ENCODE measurements at places on chromosomes 16 and 17.

DNA sequence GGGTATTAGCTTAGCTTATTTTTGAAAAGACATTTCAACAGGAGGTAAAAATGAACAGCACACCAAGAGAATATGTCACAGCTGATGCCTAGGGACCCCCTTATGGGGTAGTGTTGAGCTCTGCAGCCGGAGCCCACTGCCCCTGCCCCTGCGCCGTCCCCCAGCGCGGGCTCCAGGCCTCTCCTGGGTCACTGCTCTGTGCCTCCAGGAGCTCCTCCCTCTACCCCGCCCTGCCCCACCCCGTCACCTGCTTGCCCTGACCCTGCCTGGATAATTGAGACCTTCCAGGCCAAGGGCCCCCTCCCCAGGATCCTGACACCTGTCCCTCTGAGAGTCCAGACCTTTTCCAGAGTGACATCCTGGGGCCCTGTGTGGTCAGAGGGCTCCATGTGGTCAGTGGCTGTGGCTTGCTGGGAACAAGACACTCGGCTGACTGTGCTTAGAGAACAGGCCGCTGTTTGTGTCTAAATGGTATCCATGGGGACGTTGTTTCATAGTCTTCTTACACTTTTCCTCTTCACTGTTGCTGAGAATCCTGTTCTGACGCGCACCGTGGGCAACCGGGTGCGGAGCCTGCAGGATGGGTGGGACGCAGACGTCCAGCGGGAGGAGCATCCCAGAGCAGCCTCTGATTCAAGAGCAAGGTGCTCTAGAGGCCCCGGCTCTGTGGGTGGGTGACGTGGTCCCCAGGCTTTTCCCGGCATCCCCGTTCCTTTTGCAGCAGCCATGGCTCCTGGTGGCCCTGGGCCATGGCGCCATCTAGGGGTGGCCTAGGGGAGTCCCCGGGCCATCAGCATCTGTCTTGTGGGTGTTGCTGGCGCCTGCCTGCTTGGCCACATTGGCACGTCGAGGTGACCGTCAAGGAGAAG, 20.0 kb upstream of the WFIKKN1 start:
- DNase-seq, result no peak

- DNase-seq, result no peak
These were observed 74.8 kb upstream of the SALL1 start for GRCh38 chr16:51225878-51226277.

DNA sequence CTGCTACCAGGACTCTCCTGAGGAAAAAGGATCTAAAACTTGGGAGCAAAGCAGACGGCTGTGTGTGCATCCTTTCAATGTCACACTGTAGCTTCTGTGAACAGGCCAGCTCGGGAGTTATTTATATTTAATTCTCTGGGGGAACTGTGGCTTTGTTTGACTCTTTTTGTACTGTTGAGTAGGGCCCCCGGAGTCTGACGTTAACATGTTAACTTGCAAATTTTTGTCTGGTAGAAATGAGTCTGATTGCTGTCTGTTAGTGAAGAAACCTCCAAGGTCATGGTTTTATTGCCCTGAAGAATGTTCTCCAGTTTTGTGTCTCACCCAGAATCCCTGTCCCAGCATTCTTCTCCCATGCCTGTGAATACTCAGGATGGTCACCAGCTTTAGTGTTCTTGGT, 14.2 kb upstream of the KCNG4 start:
- DNase-seq, result no peak

DNA sequence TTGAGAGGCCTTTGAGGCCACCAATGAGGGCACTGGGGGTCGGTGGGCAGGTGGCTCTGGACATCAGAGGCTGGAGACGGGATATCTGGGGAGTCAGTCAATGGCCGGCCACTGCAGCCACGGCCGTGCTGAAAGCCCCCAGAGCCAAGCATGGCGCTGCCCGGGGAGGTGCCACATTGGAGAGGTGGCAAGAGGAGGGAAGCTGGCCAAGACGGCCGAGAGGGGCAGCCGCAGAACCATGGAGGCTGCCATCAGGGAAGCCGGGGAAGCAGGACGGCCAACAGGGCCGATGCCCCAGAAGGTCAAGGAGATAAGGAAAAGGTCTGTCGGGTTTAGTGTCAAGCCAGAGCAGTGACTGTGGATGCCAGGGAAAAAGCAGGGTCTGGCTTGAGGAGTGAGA, 9.8 kb downstream of the RTN4RL1 start:
- DNase-seq, result no peak

DNA sequence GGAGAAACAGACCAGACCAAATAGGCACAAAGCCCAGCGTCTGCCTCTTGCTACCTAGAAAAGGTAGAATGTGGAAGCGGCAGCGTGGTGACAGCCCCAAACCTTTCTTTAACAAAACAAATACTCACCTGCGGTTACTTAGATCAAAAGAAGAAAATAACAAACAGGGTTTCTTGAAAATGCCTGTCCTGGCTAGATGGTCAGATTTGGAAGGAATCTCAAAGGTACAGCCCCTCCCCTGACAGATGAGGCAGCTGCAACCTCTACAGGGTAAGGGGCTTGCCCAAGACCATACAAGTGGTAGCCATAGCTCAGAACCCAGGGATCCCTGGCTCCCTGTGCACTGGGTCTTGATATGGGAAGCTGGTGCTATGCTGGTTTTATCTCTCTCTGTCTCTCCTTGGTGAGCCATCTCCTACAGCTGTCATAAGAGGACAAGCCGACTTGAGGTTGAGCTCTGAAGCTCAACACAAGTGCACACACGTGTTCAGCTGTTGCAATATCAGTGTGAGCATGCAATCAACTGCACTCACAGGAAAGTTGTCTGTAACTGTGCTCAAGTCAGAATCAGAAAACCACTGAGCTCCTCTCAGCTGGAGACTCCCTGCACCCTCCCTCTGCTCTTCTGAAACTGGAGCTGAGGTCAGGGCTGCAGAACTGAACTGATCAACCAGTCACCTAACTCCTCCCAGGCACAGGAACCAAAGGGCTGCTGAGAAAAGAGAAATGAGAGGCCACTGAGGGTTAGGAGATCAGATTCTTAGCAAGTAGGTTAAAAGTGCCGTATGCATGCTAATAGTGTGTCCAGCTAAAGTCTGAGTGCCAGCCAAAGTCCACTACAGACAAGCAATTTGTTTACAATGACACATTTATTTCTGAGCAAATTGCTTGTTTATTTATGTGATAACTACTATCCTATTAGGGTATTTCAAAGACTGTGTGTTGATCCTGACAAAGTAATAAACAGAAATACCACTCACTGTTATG, 6.1 kb upstream of the RNF157 start:
- DNase-seq, result no peak

DNA sequence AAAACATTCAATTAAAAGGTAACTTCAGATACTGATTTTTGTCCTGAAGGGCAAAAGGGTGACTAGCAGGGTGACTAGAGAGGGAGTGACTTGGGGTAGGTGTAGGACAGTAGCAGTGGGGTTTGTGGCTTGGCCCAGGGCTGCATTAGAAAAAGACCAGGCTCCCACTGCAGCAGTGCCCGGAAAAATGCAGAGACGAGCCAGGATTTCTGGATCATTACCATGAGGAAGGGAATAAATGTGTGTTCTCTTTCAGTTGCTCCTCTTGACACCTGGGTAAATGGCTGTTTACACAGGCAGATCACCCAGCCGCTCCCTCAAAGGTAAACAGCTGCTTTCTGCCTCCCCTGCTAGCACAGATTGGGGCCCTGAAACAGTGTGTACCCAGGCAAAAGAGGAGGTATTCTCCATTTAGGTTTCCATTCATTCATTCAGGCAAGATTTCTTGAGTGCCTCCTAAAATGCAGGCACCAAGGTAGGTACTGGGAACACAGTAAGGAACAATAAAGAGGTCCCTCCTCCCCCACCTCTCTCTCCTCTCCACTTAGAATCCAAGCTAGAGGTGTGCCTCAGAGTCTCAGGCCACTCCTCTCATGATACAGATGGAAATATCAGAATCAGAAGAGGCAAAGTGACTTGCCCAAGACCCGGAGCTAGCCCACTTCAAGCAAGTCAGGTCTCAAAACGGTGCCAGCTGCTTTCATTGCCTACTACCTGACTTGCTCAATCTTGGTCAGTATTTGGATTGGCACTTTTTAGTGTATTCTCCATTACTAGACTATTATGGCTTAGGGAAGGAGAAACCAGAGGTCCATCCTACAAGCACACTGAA, 15.2 kb upstream of the TOX3 start:
- DNase-seq, result no peak

DNA sequence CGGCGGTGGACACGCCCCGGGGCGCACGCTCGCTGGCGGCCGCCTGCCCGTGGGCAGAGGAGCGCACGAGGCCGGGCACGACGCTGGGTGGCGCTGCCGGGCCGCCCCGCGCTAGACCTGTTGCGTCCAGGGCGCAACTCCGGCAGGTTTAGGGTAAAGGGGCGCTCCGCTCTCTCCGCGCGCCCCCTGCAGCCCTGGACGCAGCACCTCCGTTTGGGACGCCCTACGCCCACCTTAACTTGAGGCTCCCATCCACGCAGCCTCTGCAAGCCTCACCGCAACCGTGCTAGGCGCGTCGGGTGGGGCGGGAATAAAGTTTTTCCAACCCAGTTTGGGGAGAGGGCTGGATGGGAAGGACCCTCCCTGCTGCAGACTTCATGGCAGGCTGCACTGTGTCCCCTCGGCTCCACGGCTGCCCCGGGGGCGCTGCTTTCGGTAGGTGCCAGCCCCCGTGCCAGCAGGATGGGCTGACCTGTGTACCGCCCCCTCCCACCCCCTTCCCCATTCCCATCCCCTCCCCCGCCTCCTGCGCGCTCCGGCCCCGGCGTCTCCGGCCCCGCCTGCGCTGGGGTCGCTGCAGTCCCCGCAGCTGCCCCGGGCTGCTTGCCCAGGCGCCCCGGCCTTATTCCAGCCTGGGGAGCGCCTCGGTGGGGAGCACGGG, at the start of gene SYT17:
SYT17 (plus strand) TSS at position 531 of the 661 bp plus-strand sequence. CDS start 407 bp downstream, outside the sequence.
- DNase-seq, result peak; percentile 59

DNA sequence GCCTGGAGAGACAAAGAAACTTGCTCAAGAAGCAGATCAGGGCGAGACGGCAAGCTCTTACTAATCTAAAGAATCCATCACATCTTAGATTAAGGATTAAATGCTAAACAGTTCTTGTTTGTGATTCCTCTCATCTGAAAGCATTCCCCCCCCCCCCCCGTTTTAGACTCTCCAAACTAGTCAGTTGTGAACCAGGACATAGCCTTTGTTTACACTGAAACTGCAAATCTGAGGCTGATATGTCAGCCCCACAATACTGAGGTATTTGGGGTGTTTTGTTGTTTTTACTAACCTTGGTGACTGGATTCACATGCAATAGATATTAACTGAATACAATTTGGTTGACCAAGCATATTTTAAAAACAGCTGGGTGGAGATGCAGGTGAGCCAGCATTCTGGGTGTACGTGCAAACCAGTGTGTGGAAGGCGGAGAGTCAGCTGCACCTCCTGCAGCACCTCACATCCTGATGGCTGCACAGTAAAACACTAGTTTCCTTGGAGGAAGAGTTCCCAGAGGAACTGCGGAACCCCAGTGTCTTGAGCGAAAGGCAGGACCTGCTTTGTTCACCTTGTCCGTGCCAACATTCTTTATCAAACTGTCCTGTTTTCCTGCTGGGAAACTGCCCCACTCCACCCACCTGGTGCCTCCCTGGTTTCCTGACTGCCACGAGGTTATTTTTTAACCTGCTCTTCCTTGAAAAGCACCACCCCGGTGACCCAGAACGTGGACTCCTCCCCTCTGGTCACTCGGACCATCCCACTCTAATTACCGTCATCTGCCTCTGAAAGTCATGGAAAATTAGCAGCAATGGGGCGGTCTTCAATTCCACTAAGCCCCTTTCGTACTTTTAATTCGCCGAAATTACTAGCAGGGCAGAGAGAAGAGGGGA, 1.2 kb upstream of the YPEL2 start:
- no peak for DNase-seq

DNA sequence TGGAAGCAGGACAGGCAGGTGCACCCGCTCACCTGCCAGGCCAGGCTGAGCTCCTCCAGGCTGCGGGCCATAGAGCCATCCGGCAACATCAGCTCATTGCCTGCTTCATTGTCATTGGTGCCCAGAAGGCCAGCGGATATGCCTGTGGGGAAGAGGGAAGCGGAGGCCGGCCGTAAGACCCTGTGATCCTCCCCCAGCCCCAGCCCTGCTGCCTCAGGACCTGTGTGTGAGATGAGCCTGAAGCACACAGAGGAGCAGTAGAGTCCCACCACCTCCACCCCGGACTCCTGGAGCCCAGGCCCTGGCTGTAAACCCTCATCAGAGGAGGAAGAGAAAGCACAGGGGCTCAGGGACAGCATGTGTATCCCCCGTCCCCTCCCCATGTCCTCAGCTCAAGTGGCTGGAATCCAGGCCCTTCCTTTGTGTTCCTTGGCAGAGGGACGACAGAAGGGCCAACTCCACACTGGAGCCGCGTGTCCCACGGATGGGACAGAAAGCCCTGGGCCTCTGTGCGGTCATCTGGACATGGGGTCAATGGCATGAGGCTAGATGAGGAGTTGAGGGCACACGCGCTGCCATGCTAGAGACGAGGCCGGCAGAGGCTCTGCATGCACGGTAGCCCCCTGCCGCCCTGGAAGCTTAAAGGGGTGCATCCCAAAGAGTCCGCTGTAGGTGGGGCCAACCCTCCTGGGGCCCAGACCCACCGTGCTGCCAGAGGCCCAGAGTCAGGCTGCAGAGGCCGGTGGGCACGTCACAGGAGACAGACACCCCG, 39.1 kb downstream of the RMI2 start:
- no peak for DNase-seq

DNA sequence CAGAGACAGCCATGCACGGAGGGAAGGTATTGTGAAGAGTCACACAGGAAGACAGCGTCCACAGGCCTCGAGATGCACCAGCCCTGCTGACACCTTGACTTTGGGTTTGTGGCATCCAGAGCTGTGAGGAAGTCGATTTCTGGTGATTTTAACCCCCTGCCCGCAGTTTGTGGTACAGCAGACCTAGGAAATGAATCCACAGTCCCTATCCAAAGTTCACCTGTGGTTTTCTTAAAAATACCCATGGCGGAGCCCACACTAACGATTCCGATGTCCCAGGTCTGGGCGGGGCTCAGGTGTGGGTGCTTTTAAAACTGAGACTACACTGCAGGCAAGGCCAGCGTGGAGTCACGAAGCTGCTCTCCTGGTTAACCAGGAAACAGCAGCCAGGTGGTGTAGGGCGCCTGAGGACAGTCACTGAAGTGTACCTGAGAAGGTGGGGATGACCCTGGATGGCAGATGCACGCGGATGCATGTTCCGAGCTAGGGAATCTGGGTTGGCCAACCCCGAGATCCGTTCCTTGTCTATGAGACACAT, 14.4 kb upstream of the MEAK7 start:
- no peak for DNase-seq

All from COLO829 (cell line).